Stimulated activated CD4-positive, alpha-beta T cell treated with anti-CD3 and anti-CD28 coated beads, Interleukin-2, amount 100 ng/mL, for 4 hours (primary cell): ENCODE measurements at places on chromosomes 5 and 9.

DNA sequence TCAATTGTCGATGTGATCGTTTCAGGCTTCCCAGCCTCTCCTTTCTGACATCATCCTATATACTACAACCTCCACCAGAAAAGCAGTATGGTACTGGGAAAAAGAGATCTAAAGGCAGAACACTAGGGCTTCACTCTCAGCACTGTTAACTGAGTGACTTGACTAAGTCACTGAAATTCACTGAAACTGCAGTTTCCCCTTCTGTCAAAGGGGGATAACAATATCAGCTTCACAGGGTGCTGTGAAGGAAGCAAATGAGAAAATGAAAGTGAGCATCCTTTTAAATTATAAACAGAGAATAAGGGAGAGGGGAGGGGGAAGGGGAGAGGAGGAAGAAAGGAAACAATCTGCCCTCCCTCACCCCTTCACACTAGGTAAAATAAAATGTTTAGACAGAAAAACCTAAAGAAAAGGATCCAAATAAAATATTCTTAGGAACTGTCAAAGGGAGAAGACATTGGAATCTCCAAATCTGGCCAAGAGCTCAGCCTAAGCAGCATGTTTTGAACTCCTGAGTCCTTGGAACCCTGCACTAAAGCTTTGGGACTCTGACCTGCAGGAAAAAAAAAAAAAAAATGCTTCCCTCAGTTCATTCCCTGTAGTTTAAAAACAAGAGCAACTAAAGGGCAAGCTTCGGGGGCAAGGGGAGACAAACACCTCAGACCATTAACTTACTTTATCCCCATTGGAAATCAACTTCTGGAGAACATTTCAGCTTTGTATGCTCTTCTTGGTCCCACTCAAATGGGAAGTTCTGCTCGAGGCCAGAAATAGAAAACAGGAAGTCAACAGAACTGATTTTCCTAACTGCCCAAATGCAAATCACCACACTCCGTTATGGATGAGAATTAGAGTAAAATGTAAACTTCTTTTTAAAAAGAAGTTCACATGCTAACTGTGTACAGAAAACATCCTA lies 178.3 kb downstream of the DEPDC1B start:
- no peak for DNase-seq

GRCh38 chr9:79731171-79731890 lies 159.6 kb downstream of the TLE4 start:
- no peak for DNase-seq

DNA sequence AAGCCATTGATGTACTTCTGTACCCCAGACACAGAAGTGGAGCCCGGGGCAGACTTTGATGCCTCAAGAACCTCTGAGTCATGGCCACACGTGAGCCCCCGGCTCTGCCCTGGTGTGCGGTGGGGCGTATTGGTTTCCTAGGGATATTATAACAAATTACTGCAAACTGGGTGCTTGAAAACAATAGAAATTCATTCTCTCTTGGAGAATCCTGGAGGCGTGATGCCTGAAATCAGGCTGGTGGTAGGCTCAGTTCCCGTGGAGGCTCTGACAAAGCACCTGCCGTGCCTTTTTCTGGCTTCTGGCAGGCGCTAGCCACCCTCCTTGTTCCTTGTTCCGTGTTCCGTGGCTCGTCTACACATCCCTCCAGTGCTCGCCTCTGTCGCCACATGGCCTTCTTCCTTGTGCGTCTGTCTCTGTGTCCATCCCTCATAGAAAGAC lies 24.2 kb downstream of the NEK6 start:
- no peak for DNase-seq

GRCh38 chr5:1771149-1772065 lies 28.2 kb downstream of the MRPL36 start:
- no peak for DNase-seq

DNA sequence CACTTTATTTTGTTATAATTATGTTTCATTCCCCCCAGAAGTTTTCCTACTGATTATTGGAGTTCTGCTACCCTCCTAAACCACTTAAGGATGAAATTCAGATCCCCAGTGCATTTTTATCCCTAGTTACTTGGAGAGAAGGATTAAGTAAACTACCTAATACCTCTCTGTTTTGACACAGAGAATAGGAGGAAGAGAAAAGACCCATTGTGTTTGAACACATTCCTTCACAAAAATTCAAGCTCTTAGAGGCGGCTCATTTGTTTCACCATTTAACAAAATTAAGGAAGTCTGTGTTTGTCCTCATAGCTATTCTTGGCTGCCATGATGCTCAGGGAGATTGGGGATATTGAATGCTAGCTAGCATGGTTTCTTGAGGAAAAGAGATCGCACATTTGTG lies 492.6 kb downstream of the EBF1 start:
- DNase-seq: no peak

DNA sequence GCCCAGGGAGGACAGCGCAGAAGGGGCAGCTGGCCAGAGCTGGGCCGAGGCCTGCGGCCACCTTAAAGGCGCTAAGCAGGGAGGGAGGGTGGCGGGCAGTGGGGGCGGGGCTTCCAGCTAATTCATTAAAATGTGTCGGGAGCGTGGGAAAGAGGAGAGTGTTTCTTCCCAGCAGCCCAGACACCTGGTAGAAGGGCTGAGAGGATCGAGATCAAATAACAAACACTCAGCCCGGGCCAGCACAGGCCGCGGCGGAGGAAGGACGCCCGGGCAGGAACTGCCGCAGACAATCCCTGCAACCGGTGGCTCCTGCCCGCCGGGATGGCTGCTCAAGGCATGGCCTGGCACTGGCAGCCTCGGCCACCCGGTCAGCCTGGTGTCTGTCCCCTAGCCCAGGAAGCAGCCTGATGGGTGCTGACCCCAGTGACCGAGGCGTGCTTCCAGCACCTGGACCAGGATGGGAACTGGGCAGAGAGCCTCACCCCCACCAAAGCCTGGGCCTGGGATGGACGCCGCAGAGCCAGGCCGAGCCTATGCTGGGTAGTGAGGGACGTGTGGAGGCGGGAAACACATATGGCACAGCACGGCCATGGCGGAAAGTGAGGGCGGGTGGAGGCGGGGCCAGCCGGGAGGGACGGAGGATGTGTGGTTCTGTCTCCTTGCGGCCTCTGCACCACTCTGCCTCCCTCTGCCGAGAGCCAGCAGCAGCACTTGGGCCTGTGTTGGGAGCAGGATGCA lies 3.2 kb upstream of the NRARP start:
- peak; percentile 35 for DNase-seq

- no peak for DNase-seq
These were observed 191.5 kb upstream of the CLINT1 start for GRCh38 chr5:158050421-158050820.
